ENCODE measurements at places on chromosomes 1 and 21.

DNA sequence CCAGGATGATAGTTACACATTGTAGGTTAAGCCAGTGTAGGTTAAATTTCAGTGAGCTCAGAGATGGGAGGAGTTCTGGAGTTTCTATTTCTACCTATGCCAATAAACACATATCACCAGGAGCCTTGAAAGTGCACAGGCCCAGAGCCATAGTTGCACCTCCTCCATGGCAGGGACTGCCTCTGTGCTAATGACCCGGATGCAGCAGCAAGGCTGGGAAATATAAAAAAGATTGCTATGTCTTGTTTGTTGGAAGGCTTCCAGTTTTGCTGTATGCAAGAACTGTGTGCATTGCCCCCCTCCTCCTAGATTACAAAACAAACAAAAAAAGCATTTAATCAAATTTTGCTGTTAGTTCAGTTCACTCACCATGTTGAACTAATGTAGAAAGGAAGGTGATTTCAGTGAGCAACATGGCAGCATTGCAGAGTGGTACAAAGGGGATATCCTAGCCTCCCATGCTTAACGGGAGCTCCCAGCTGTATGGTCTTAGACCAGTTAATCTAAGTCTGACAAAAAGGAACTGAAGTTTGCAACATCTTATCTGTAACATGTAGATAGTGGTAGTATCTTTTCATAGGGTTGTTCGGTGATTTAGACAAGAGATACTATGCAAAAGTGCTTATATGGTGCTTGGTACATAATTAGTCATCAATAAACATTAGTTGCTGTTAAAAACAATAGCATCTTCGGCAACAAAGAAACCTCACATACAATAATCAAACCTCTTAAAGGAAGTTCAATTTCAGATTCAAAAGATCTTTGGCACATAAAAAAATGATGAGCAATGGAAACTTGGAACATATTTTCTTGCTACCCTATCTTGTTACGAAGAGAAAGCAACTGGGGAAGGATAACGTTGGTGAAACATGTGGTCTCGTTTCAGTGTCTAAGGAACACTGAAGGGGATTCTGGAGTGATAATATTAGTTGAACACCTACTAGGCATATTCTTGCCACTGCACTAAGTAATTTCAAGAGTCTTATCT lies 309.5 kb downstream of the ASTN1 start:
- DNase-seq, result peak; percentile 71

DNA sequence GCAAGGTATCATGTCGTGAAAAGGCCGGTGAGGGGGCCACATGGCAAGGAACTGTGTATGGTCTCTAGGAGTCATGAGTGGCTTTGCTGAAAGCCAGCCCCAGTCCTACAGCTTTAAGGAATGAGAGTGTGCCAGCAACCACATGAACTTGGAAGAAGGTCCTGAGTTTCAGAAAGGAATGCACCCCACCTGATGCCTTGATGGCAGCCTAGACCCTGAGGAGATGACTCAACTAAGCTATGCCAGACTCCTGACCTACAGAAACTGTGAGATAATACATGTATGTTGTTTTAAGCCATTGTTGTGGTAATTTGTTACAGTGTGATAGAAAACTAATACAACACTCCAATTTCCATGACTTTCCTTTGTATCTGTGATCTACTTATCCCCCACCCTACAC lies 33.5 kb upstream of the AKT3 start:
- no peak for DNase-seq

DNA sequence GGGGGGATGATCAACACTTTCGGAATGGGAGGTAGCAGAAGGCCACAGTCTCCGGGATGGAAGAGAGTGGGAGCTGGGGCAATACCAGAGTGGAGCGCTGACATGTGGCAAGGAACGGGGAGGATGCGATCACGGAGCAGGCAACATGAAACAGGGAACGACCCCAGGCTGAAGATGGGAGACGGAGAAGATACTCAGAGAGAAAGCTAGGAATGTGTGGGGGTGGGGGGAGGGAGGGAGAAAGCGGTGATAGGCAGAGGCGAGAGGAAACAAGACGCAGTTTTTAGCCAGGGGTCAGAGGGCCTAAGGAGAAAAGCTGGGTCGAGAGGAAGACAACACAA lies 577 bp downstream of the RAB3GAP2 start:
- DNase-seq, result no peak

DNA sequence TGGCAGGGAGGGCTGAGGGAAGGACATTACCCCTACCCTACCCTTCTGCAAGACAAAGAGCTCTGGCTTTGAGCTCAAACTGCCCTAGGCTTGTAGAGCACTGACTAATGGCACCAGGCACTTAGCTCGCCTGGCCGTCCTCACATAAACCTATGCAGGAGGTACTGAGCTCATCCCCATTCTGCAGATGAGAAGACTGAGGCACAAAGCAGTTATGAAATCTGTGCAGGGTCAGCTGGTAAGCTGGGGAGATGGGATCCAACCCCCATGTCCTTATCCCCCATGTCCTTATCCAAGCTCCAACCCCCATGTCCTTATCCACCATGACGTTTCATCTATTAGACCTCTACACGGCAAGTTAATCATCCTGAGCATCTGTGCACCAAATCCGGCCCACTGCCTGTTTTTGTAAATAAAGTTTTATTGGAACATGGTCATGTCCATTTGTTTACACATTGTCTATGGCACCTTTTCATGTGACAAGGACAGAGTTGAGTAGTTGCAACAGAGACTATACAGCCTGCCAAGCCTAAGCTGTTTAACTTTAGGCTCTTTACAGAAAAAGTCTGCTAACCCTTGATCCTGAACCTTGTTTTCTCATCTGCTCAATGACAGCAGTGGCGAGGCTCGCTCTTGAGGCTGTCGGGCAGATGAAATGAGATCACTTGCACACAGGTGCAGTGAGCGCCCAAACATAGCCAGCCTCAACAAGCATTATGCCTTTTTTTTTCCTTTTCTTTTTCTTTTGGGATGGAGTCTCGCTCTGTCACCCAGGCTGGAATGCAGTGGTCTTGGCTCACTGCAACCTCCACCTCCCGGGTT lies 86.8 kb downstream of the FBXO2 start:
- no peak for DNase-seq

- no peak for DNase-seq
These were observed 32.4 kb downstream of the KIF21B start for GRCh38 chr1:200991097-200991614.

GRCh38 chr1:111981871-111982270 lies 7.6 kb downstream of the KCND3 start:
- DNase-seq, result no peak

DNA sequence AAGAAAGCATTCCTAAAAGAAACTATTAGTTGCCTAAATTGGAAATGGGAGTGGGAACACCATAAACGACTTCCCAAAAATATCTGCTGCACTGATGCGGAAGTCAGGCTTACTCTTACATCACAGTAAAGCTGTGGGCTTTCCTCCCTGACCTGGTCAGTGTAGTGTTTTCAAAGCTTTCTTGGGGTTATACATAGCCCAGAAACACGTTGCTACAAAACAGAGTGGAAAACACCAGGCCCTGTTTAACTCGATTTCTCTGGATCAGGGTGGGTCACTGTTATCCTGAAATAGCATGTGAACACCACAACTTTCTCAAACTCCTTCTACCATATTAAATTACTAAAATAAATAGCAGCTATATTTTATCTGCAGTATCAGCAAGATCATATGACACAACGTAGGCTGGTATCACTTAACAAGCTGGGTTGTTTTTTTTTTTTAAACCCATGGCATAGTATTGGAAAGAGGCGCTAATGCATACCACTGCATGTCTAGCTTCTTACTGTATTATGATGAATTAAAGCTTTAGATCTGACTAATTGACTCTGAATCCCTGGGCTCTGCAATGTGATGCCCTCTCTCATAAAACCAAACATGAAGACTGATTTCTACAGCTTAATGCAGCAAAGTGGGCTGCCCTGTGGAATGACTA lies 184.6 kb downstream of the TGFB2 start:
- no peak for DNase-seq

GRCh38 chr1:52672946-52673345 lies 25.2 kb downstream of the COA7 start:
- DNase-seq, result no peak

DNA sequence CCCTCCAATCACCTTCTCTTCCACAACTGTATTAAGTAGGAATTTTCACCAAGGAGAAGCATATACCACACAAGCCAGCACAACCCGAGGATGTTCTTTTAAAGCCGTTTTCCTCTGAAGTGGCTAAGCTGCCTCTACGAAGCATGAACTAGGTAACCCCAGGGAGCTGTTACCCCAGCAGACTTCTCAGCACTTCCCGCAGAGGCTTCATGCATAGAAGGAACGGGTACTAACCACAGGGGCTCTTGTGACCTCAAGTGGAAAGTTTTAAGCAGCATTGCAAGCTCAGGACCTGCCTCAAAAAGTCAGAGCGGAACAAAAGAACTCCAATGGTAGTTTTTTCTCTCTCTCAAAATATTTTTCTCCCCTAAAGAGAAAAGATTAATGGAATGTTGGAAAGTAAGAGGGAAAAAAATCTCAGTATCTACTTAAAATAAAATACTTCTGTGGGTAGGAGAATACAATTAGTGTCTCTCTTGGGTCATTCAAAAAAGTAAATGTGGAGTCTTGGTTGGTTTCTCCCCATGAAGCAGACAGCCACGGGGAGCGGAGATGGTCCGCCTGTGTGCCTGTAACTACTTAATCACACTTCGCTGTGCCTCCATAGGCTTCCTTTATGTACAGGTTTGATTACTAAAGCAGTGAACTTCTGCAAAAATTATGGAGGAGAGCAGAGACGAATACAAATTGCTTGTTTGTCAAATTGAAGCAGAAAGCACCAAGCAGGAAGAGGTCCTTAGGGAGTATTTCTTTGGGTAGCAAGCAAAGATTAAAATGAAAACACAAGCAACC lies 40.9 kb downstream of the STX6 start:
- DNase-seq, result no peak

DNA sequence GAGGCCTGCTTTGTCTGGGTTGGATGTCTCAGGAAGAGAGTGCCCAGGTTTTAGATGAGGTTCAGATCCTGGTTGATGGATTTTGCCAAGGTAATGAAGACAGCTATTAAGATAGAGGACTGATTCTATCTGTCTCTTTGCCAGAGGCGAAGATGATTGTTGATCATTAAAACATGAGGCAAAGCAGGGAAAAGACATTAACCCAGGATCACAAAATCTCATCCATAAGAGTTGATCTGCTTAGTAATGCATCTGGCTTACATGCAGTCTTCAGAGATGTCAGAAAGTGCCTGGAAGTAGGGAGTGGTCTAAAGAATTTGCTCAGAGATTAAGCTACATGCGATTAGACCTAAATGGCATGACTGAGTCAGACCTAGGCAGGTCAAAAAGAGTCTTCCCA lies 229.6 kb upstream of the PLD5 start:
- no peak for DNase-seq

DNA sequence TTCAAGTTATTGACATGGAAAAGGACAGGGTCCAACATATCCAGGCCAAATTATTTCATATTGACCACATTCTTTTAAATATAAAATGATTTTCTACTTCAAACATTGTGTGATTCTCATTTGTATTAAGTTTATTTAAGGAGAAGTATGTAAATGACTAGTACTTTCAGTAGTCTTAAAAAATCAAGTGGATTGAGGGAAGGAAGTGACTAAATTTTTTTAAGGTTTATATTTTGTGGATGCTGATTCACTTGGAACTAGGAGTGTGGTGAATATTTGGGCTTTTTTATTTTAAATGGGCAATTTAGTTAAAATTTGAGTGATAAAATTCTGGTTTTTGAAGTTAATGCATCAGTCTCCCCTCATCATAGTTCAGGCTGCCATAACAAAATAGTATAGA lies 10.1 kb downstream of the PRRC2C start:
- DNase-seq, result no peak

DNA sequence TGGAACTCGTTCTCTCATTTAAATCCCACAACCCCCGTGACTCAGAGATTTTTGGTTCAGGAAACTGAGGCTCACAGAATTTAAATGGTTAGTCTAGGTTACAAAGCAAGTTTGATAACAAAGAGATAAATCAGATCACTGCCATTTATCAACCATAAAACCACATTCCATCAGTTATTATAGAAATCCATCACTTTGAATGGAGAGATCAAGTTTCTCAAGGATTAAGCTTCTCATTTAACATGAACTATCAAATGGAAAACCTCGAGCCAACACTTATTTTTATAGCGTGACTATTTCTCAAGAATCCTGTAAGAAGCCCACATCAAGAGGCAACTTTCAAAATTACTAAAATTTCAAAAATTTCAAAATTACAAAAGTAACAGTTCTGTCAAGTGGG lies 11.9 kb downstream of the WLS start:
- no peak for DNase-seq

- no peak for DNase-seq
These were observed 992.8 kb upstream of the ADGRL2 start for GRCh38 chr1:80807981-80808380.

DNA sequence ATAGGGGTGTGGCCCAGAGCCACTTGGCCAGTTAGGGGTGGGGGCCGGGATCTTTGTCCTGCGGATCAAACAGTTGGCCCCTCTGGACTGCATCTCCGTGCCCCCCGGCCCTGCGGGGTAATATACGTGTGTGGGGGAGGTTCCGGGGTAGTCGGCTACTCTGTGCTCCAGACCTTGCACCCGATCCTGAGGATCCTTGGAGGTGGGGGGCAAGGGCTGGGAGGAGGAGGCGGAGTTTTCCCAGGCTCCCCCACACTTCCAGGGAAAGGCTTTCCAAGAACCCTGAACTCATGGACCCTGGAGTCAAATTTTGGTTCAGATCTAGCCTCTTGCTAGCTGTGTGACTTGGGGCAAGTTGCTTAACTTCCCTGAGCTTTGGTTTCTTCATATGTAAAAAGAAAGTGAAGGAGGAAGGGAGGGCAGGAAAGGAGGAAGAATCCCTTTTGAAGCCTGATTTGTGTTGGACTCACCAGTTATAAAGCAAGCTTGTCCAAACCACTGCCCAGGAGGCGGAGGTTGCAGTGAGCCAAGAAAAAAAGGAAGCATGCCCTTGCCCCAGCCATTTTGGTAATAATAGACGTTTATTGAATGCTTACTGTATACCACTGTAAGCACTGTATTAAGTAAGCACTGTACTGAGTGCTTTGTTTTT lies 686 bp downstream of the MIIP start:
- no peak for DNase-seq

GRCh38 chr1:115275216-115275615 lies 62.8 kb downstream of the NGF start:
- DNase-seq, result no peak

DNA sequence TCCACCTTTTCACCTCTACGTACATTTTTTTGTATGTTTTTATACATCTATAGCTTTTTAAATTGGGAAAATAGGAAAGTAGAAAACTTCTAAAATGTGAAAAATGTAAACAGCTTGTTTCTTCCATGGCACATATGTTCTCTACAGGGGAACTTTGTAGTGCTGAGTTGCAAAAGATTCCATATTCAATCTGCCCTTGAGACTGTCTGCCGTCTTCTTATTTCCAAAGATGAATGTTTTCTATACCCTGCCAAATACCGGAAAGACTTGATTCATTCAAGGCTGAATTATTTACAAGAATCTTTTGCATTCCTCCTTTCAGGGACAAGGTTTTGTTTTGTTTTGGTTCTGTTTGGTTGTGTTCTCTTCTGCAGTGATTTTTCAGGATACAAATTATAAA lies 1334.5 kb upstream of the ADGRL4 start:
- no peak for DNase-seq
